NB4 (cell line): ENCODE measurements at places on chromosomes 2 and 18.

GRCh38 chr2:101827246-101827645 is 129.7 kb downstream of the MAP4K4 start:
- no peak for DNase-seq

GRCh38 chr2:47072728-47073191 is 82.3 kb downstream of the STPG4 start:
- peak; percentile 57 for DNase-seq

DNA sequence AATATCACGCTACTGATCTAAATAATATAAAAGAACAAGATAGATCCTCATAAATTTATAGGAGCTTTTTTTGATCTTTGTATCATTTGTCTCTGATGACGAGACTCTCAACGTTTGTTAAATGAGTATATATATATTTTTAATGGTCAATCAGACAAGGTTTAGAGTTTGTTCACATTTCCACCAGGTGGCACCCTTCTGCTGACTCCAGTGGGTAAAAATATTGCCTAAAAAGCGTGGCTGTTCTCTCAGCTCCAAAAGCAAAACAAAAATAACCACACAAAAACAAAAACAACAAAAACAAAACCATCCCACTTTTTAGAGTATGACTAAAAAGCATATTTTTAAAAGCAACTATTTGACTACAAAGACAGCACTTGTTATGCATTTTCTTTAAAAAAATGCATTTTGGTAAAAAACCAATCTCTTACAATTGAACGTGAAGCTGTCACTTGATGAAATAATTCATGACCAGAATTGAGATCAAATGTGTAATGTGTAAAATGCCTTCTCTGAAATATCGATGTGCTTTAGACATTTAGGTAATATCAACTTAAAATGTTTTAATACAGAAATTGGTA is 723.2 kb downstream of the DPP10 start:
- DNase-seq = peak; percentile 51

DNA sequence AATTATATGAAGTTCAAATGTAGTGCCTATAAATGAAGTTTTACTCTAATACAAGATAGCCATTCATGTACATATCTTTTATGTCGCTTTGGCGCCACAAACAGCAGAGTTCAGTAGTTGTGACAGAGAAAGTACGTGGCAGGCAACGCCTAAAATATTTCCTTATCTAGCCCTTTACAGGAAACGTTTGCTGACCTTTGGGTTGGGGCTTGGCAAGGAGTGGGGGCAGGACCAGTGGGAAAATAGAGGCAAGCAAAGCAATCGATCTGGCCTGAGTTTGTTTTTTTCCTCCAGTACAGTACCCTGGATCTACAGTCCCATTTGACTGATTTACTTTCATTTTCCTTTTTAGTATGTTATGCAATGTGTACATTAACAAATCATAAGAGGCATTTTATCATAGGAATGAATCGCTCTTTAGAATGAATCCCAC is 13.1 kb downstream of the CCDC68 start:
- DNase-seq = peak; percentile 69

GRCh38 chr2:182522405-182522896 is 95.6 kb upstream of the PDE1A start:
- no peak for DNase-seq

DNA sequence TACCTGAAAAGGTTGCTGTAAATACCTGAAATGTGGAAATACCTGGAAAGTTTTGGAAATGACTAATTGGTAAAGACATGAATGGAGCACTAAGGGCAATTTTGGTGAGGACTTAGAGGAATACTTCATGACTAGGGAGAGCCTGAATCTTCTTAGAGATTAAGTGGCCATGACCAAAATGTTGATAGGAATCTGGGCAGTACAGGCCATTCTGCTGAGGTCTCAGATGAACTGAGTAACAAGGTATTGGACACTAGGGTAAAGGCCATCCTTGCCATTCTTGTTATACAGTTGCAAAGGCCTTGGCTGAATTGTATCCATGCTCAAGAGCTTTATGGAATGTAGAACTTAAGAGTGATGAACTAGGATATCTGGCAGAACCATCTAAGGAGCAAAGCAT is 742.9 kb upstream of the RAB6C start:
- no peak for DNase-seq

GRCh38 chr2:225400060-225400511 is 576 bp downstream of the NYAP2 start:
- DNase-seq = peak; percentile 45

DNA sequence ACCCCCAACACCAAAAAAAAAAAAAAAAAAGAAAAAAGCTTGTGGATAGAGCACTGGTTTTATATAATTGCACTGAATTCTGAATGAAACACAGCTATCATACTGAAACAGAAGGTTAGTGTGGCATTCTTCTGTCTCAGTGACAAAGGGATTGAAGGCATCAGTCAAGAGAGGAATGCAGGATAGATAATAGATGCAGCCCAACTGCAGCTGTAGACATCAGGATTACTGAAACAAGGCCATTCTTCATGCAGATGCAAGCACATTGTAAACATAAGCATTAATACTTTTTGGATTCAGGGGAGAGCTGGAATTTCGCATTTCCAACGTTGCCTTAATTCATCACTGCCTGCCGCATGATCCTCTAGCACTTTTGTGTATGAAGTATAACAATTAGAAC is 897.4 kb upstream of the KLHL29 start:
- DNase-seq = no peak

DNA sequence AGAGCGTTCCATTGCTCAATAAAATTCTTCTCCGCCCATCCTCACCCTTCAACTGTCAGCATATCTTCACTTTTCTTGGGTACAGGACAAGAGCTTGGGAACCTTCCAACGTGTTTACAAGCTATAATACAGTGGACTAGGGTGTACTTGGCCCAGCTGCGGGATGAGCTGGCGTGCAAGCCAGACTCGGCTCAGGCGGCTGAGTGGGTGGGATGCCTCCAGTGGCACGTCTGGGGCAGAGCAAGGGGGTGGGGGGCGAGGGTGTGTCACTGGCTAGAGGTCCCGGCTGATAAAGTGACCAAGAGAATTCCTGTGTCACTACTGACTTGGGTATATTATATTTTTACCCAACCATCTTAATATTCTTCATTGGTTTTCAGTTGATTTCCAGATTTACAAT is 179.7 kb downstream of the EVA1A start:
- no peak for DNase-seq

DNA sequence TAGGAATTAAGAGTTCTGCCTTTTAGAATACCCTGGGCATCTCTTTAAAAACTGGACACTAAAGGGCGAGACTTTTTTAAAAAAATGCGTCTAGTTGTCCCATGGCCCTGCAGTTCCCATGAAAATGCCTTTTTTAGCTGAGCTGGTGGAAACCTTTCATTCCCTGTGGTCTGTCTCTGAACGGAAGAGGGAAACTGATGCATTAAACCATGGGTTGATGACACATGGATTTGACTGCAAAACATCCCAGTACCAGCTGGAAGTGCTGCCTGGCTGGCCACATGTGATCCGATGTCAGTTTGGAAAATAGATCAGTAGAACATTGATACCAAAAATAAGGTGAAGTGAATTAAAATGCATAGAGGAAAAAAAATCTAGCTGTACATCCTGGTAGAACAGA is 129.2 kb downstream of the MYO1B start:
- no peak for DNase-seq

DNA sequence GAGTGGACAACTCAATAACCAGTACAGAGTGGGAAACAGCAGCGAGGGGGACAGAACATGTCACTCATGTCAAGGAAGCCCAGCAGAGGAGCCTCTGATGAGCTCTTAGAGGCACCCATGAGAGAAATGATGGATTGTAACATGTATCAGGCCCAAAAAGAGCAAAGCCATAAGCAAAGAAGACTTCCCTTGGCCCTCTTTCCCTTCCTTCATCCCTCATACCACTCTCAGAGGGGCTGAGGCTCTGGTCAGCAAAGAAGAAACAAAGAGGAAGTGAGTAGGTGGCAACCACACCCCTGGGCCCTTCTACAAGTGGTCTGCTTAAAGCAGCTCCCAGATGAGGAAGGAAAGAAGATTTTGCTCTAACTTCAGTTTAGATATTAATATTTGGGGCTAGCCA is 112.8 kb downstream of the CDC42EP3 start:
- peak; percentile 94 for DNase-seq

DNA sequence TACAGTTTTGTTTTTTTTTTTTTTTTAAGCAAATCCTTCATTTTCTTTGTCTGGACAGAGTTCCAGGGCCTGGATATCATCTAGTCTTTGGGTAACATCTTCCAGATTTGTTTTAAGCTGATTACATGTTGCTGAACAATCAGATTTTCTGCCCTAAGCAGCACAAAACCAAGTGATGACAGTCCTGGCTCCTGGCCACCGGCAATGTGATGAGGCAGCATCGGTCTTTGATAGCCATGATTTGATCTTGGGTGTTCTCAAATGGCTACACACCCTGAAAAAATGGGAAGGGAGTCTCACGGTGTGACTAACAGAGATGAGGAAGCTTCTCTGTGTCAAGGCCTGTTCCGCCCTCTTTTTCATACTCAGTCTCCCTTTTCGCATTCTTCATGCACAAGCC is 708.6 kb upstream of the ZEB2 start:
- DNase-seq = no peak

DNA sequence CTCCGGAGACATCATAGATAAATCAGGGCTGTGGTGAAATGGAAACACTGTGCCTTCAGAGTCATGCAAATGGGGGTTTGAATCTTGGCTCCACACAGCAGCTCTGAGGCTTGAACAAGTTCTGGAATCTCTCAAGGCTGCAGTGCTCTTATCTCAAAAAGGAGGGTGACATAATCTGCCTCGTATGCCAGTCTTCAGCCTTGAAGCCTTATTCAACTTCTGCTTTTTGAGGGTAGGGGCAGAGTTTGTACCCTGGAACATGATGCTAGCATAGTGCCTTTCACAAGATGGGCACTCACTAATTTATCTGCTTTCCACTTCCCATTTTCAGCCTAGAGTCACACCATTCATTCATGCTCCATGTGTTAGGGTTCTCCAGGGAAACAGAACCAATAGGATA is 42.3 kb downstream of the GATA6 start:
- peak; percentile 41 for DNase-seq

GRCh38 chr2:133169274-133169912 is 398.9 kb downstream of the NCKAP5 start:
- no peak for DNase-seq

GRCh38 chr2:37985333-37985732 is 60.2 kb downstream of the RMDN2 start:
- DNase-seq = peak; percentile 84

- DNase-seq = no peak
Measured at GRCh38 chr2:62768615-62769014, 63.1 kb downstream of the EHBP1 start.

- DNase-seq = no peak
Measured at GRCh38 chr2:233213011-233213410, 38.5 kb upstream of the ATG16L1 start.

DNA sequence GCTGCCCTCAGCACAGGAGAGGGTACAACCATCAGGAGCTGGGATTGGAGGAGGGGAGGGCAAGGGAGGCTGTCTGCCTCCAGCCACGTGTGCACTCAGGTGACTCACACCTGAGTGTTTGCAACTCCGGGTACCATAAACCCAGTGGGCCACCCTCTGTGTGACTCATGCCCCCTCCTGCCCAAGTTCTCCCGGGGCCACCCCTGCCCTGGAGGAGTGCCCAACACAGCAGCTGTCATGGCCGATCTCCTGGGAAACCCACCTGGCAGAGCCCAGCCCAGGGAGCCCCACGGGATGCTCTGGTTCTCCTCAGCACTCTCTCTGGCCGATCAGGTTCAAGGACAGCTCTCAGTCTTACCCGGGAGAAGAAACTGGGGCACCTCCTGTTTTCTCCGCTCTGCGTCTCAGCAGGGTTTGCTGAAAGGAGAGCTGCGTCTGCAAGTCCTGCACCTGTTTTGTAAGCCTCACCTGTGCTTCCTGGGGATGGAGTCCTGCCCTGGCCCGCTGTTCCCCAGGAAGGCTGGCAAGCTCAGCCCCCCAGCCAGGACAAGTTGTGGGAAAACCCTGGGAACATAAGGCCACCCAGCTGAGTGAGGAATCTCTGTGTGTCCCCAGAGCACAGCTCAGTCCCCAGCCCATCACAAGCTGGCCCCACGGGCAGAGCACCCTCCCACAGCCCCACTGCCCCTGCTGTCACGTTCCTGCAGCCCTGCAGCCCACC is 44.0 kb upstream of the UBE2F start:
- no peak for DNase-seq

GRCh38 chr2:152541712-152542111 is 175.5 kb downstream of the PRPF40A start:
- peak; percentile 21 for DNase-seq

GRCh38 chr2:20506201-20506685 is 59.4 kb downstream of the RHOB start:
- DNase-seq = no peak

- DNase-seq = peak; percentile 43
Measured at GRCh38 chr2:58042486-58042970, 4.1 kb upstream of the VRK2 start.

DNA sequence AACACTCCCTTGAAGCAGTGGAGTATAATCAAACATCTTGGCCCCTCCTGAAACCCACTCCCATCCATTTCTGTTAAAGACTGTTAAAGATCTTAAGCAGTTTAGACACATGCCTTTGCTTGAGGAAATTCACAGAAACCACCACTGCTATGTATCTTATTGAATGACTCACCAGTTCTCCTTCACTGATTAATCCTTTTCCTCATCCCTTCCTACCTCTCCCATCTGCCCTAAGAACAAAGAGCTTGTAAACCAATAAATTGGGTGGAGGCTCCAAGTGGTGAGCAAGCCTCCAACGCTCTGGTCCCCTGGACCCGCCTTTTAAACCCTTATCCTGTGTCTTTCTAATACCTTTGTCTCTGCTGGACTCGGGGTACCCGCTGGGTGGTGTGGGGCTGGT is 746.1 kb downstream of the LRP1B start:
- no peak for DNase-seq

DNA sequence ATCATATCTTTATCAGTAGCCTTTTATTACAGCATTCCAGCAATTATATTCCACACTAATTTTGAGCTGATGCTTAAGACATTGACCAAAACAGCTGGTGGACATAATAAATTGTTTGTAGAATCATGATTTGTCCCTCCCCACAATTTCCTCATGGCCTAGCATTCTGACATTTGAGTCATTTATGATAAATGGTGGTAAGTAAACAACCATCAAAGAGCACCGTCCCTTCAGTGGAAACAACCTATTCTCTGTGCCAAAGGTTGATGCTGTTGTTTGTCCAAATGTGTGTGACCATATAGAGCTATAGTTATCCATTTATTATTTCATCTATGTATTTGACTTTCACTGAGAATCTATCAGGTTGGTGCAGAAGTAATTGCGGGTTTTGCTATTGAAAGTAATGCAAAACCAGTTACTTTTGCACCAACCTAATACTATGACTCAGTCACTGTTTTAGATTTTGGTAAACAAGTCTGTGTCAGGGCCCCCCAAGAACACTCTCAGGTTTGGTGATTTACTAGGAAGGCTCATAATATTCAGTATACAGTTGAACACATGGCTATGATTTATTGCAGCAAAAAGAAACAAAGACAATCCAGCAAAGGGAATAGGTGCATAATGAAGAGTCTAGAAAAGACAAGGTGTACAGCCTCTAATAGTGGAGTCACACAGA is 608.7 kb upstream of the REG3G start:
- DNase-seq = no peak

GRCh38 chr18:9434122-9434701 is 41.1 kb upstream of the RALBP1 start:
- DNase-seq = no peak

GRCh38 chr2:139643139-139643538 is 862.9 kb upstream of the NXPH2 start:
- no peak for DNase-seq
